Upper lobe of right lung (tissue), 1 donor: ENCODE measurements at places on chromosomes 7 and 10. TPM values are rescaled to one million over a fixed set of nuclear protein-coding genes. Genes with fewer than 3 reads are reported as not detected.

DNA sequence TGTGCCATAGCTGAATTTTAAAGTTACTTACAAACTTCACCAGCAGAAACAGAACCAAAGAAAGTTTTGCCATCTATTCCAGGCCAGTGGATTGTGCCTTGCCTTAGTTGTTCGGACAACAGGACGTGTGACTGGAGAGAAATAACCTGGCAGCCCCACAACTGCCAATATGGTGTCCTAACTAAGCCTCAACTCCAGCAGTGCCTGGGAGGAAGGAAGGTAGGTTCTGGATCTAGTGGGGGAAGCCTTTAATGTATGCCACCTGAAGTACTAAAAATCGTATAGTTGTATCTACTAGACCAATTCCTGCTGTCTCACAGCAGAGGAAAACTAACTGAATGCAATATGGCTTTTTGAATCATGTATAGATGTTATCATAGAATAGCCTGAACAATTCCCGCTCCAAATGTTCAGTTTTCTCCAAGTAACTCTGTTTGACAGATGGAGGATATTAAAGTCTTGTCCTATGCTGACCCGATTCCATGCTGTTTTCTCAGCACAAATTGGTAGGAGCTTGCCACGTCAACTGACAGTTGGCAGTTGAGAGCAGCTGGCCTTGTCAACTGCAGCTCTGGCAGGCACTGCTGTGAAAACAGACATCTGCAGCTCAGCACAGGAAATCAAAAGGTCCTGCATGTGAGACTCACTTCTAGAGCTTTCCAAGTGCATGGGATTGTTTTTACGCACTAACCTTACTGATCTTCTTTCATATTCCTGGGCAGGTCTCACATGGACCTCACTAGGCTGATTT, 84.5 kb upstream of the WNT16 start:
- DNase-seq: no peak

DNA sequence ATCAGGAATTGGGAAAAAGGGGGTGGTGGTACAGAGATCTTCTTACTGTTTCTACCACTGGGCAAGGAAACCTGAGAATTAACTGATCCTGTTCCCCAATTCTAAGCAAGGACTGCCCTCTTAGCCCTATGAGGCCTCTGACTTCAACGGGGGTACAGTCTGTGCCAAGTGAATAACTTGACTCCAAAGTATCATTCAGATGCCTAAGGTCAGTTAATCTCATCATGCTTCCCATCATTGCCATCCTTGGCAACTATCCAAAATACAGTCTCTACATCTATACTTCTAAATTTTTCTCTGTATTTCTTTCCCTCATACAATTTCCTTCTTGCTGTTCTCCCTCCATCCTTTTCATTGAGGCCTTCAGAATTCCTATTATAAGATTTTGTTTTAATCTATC, 10.5 kb downstream of the PPP3CB start:
- no peak for DNase-seq

RARRES2 gene
- total RNA-seq: 259 TPM

GRCh38 chr10:124094419-124094785, 1.0 kb upstream of the CHST15 start:
- DNase-seq: no peak

DNA sequence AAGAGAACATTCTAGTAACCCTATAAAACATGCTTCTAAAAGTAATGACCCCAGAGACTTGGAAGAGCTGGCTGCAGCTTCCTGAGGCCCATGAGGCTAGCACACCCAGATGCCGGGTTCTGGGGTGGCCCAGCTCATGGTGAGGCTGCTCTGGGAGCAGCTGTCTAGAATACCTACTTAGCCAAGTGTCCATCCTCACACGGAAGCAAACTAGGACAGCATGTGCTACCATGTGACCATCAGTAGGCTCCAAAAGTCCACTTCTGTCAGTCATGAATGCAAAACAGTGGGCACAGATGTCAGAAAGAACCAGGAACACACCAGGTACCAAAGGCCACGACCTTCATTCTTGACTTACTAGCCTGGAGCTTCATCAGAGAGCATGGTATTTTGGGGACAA, 32.4 kb downstream of the CTBP2 start:
- peak; percentile 15 for DNase-seq

DNA sequence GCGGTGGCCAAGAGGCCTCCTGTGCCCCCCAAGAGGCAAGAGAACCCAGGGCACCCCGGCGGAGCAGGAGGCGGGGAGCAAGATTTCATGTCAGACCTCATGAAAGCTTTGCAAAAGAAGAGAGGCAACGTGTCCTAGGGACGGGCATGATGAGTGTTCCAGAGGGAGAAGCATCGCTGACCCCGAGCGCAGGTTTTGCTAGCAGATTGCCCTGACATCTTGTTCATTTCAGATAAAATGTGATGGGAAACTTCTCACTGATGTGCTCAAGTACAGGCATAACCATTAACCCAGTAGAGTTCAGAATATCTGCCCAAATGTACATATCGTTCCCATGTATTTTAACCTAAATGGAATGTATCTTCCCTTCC, 129.2 kb downstream of the APBB1IP start:
- DNase-seq: no peak

- no peak for DNase-seq
Measured at GRCh38 chr7:34013421-34013820, 108.1 kb downstream of the BMPER start.

NUB1 gene
- 55.2 TPM for total RNA-seq

DNA sequence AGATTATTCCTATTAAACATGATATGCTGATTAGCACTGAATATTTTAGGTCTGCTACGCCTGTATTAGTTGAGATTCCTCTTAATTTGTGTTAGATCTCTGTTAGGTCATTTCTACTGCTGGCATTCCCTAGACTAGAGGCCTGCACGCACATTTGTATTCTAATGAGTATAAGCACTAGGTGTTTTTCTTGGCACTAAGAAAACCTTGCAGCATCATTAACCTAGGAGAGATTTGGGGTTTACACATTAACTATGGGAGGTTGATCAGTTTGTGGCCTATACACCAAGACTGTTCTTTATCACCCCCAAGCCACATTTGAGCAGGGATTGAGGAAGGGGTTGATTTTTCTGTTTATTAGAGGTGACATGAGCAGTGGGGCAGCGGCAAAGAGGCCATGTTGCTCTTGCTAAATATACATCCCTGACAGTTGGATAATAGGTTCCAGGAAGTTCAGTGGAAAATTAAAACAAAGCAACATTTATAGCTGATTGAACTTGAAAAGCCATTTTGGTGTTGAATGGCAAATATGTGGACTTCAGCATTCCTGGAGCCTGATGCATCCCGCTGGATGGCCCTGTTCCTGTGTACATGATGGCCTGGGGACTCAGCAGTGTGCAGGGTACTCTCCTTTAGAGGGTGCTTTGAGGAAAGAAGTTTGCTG, 65.2 kb downstream of the GBF1 start:
- no peak for DNase-seq

DNA sequence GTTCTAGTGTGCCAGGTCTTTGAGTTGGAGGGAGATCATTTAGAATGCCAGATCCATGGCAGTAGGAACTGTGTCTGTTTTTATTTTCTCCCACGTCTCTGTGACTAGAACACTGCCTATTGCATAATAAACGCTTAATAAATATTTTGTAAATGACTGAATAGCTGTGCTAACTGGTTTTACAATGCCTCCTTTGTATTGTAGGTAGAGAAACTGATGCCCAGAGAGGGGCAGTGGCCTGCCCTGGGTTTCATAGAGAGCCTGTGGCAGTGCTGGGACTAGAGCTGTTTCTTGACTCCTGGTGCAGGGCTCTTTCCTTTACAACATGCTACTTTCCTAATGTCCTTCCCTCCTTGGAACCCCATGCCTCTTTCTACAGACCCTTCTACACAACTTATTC, 2.5 kb downstream of the TAS2R5 start:
- DNase-seq: no peak

- DNase-seq: no peak
Measured at GRCh38 chr10:110498982-110499795, 1.5 kb downstream of the DUSP5 start.
